ENCODE measurements at places on chromosomes 12 and 14. TPM values are rescaled to one million over a fixed set of nuclear protein-coding genes. Genes with fewer than 3 reads are reported as not detected.

The PPP4R4 gene
- total RNA-seq, result 0.27 TPM

The UTP20 gene
- total RNA-seq, result 17.9 TPM

The WIF1 gene
- total RNA-seq, result not detected

The KRT6A gene
- not detected for total RNA-seq

The C12orf56 gene
- total RNA-seq, result not detected

The RAB35 gene
- 30.3 TPM for total RNA-seq

The VWF gene
- total RNA-seq, result 251 TPM

The CPNE6 gene
- 2.4 TPM for total RNA-seq

The MYH6 gene
- not detected for total RNA-seq

The MCRS1 gene
- total RNA-seq, result 46.6 TPM

The KLRB1 gene
- total RNA-seq, result not detected

- DNase-seq, result no peak
Measured at GRCh38 chr12:65784289-65785015, 39.8 kb upstream of the HMGA2 start.

- no peak for DNase-seq
Measured at GRCh38 chr12:118432812-118433545, 56.6 kb downstream of the SUDS3 start.

- no peak for DNase-seq
Measured at GRCh38 chr14:81485372-81485771, 48.3 kb downstream of the SEL1L start.

- no peak for DNase-seq
Measured at GRCh38 chr12:121513464-121514183, 67.2 kb downstream of the KDM2B start.

DNA sequence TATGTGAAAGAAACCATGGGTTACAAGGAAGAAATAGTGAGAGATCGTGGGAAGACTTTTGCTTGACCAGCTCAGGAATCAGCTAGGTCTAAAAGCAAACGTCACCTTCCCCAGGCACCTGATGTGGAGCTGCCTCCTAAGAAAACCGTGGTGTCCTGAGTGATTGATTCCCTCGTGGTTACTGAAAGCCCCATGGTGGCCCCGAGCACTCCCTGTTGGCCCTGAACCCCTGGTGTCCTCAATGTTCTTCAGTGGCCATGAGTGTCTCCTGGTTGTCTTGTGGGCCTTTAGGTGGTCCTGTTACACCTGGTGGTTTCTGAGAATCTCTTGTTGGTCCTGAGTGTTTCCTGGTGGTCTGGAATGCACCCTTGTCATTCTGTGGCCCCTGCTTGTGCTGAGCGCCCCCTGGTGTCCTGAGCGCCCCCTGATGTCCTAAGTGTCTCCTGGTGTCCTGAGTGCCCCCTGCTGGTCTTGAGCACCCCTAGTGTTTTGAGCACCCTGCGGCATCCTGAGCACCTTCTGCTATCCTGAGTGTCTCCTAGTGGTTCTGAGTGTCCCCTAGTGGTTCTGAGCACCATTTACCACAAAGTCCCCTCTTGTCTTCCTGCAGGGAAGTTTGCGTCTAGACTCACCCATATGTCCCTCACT lies 518.7 kb downstream of the TMEM121 start:
- DNase-seq, result no peak

GRCh38 chr14:32004300-32004699 lies 72.8 kb upstream of the ARHGAP5 start:
- no peak for DNase-seq

DNA sequence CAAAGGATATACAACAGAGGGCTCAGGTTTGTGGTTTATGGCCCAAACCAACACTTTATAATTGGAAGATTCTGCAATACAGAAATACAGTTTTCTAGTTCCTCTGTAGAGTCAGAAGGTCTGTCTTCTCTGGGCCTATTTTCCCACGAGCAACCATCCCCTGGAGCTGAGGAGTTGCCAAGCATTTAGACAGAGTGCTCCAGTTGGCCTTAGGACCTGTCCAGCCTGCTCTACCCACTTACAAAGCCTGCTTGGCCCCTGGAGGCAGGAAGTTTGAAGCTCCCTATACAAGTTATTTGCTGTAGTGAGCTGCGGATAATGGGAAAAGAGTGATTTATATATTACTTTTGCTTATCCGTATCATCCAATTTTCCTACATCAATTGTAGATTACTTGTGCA lies 60.8 kb upstream of the HSPB8 start:
- no peak for DNase-seq

DNA sequence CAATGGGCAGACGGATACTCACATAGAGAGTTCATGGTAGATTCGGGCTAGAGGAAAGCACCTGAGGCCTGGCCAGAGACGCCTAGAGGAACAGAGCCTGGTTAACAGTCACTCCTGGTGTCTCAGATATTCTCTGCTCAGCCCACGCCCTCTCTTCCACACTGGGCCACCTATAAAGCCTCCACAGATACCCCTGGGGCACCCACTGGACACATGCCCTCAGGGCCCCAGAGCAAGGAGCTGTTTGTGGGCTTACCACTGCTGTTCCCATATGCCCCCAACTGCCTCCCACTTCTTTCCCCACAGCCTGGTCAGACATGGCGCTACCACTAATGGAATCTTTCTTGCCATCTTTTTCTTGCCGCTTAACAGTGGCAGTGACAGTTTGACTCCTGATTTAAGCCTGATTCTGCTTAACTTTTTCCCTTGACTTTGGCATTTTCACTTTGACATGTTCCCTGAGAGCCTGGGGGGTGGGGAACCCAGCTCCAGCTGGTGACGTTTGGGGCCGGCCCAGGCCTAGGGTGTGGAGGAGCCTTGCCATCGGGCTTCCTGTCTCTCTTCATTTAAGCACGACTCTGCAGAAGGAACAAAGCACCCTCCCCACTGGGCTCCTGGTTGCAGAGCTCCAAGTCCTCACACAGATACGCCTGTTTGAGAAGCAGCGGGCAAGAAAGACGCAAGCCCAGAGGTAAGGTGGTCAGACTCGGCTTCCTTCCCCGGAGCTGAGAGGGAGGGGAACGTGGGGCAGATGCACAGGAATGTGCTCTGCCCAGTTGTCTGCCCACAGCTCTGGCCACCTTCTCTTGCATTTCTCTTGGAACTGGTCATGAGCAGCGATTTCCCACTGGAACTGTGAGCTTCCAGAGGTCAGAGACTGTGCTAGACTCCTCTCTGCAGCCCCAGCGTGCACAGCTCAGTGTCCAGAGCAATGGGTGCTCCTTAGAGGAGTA lies at the start of gene CD4:
TSS of gene CD4 (plus strand) at position 557 of the 953 bp plus-strand sequence. CDS start 10,611 bp downstream, outside the sequence.
- no peak for DNase-seq

DNA sequence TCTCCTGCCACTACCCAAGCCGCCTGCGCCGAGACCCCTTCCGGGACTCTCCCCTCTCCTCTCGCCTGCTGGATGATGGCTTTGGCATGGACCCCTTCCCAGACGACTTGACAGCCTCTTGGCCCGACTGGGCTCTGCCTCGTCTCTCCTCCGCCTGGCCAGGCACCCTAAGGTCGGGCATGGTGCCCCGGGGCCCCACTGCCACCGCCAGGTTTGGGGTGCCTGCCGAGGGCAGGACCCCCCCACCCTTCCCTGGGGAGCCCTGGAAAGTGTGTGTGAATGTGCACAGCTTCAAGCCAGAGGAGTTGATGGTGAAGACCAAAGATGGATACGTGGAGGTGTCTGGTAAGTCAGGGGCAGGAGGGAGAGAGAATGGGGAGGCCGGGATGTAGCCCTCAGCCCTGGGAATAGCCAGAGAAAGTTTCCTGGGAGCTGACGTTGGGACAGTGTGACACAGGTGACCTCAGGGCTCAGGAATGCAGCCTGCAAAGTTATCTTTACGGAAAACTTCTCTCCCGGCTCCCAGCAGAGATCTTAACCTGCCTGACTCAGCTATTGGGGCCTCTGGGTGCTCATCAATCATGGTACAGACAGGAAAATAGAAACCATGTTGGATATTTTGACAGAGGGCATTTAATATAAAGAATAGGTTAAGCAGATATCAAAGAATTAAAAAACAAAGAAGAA lies 747 bp downstream of the HSPB8 start:
- DNase-seq, result no peak

DNA sequence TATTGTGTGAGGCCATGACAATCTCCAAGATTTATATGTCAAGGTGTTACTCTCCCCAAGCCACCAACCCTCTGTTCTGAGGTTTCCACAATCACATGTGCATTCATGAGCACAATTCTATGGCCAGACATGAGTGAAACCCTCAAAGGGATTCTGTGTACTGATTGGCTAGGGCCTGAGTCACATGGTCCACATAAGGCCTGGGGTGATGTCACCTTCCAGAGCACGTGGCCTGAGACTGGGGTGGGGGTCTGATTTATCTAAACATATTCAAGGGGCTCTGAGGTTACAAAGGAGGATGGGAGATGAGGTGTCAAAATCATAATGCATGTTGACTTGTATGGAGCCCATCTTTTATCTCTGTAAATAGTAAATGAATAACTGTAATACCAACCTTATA lies 1369.9 kb upstream of the TMEM132C start:
- no peak for DNase-seq

DNA sequence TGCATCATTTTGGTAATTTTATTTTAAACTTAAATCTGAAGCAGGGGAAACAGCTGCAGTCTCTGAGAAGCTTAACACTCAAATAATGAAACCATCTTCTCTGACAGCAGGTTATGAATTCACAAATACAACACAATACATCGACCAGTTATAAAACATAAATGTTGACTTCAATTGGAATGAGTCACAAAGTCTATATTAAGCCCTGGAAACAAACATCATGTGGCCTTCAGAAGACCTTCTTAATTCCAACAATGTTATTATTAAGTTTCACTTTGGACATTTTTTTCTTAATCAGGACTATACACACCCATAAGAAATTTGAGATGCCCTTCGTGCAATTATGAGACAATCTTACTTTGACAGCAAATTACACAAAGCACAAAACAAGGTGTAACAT lies 68.9 kb downstream of the CEP128 start:
- DNase-seq, result no peak

DNA sequence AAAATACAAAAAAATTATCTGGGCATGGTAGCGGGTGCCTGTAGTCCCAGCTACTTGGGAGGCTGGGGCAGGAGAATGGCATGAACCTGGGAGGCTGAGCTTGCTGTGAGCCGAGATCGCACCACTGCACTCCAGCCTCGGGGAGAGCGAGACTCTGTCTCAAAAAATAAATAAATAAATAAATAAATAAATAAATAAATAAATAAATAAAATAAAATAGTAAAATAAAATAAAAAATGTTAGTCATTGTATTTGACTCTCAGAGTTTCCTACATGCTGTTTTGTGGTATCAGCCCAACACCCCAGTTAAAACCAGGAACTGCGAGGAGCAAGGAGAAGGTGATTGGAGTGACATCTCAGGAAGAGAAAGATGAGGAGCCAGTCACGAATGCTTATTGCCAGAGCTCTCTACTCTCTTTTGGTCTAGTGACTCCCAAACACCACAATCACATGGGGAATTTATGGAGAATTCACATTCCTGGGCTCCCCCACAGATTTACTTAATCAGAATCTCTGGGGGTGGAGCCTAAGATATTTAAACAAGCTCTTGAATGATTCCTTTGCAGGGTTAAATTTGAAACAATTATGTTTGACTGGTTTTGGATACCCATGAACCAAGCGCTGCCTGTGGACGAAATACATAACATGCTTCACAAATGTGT lies 15.4 kb upstream of the SALL2 start:
- DNase-seq, result no peak

- DNase-seq, result no peak
Measured at GRCh38 chr14:44339231-44339630, 167.9 kb downstream of the FSCB start.

- DNase-seq, result no peak
Measured at GRCh38 chr12:68739891-68740290, 6.1 kb upstream of the SLC35E3 start.

DNA sequence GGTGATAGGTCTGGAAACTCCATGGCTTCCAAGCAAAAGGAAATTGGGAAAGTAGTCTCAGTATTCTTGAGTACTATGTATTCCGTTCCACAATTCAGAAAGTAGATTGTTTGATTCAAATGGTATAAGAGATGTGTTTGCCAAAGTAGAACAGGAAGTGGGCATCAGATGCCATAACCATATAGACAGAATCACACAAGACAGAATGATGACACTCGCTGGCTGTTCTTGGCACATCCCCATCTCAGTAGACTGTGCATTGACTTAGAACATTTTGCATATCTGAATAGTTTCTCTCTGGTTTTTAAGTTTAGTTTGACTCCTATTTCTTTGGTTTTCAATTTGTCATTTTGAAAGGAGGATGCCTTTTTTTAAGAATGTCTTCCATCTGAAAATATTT lies 221.1 kb upstream of the RGS6 start:
- DNase-seq, result no peak

- DNase-seq, result no peak
Measured at GRCh38 chr12:87365423-87365822, 663.8 kb downstream of the C12orf50 start.

DNA sequence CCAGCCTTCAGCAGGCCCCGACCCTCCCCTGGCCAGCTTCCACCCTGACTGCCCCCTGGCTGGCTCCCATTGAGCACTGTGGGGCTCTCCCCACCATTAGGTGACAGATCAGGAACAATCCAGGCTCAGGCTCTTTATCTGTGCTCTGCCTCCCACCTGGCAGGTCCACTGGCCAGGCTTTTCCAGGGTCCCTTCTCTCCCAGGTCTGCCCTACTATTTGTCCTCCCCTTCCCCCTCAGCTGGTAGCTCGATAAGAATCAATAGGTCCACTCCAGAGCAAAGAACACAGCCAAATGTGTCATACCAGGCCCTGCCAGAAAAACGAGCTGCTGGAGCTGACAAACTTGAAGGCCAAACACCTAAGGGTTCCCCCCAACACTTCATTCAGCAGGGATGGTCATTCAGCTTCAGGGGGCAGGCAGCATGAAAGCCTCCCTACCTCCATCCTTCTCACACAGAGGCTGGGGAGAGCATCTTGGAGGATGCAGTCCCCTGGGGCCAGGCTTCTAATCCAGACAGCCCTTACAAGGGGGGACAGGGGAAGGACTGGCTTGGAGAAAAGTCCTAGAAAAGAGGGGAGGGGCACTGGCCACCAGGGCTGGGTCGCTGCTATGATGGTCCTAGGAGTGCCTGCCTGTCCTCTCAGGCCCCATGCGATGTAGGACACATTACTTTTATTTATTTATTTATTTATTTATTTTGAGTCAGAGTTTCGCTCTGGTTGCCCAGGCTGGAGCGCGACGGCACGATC lies 1.9 kb upstream of the KRT18 start:
- DNase-seq, result no peak

DNA sequence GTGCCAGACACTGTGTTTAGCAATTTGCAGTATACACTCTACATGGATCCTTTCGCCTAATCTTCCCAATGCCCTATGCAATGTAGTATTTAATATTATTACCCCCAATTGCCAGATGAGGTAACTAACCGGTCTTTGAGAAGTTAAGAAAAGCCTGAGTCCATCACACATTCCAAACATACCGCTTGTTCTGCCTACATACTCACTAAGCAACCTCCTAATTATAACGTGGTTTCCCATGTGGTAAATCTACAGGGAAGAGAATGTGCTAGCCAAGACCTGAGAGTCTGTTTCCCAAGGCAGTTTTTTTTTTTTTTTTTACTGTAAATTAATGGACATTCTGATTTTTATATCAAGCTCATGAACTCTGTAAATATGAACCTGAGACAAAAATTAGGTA lies 37.2 kb downstream of the ATP2B1 start:
- DNase-seq, result no peak

All from thoracic aorta (tissue), 2 donors.